CD4-positive, alpha-beta T cell treated with Interleukin-4 for 4 hours (primary cell): ENCODE measurements at places on chromosomes 4 and X.

DNA sequence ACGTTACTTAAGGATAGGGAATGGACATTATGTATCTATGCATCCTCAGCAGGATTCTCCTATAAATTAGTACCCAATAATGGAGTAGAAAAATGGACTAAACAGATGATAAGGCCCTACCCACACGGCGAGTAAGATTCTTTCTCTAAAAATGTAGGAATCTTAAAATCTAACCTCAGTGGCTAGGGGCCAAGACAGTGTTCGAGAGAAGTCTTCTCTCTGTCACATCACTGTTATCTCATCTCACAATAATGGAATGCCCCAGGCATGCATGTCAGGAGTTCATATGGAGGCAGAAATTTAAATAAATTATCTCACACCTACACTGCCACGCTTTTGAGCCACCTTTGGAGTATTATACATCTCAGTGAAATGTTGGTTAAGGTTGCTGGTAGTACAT is 132.9 kb downstream of the LDB2 start:
- no peak for DNase-seq

DNA sequence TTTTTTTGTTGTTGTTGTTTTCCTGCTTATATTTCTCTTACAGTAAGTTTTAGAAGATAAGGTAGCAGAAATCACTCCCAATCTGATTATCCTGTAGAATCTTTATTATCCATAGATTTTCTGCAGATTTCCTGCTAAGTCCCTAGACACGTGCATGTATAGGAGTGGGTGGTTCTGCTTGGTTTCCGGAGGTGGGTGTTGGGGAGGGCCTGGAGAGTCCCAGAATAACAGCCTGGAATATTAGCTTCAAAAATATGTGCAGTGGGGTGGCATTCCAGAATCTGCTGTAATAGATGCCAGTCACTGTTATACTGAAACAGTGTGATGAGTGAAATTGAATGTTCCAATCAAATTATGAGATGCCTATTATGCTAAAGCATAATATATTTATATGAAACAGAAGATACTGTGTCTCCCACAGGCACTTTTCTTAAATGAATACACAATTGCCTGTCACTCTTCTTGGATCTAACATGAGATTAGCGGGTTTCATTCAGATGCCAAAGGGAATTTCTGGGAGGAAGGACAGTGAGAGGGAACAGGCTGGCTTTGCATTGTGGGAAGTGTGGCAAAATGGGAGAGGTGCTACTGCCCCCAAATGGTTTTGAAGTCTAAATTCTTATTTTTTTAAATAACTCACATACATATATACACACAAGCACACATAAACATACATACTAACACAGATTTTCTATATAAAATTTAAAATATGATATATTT is 37.6 kb downstream of the C4orf50 start:
- no peak for DNase-seq

GRCh38 chr4:41525129-41525528 is 12.8 kb upstream of the LIMCH1 start:
- DNase-seq, result no peak

DNA sequence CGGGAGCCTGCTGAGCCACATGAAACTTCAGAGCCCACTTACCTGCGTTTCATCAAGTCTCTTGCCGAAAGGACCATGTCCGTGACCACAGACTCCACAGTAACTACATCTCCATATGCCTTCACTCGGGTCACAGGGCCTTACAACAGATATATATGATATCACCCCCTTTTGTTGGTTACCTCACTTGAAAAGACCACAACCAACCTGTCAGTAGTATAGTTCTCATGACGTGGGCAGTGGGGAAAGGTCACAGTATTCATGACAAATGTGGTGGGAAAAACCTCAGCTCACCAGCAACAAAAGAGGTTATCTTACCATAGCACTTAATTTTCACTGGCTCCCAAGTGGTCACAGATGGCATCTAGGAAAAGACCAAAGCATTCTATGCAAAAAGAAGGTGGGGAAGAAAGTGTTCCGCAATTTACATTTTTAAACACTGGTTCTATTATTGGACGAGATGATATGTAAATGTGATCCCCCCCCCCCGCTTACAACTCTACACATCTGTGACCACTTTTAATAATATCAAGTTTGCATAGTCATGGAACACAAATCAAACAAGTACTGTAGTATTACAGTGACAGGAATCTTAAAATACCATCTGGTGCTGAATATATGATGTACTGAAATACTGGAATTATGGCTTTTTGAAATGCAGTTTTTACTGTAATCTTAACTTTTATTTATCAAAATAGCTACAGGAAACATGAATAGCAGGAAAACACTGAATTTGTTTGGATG is 129.9 kb downstream of the TET2 start:
- no peak for DNase-seq

- no peak for DNase-seq
These were observed 48.4 kb downstream of the AKAP4 start for GRCh38 chrX:50152456-50152855.

DNA sequence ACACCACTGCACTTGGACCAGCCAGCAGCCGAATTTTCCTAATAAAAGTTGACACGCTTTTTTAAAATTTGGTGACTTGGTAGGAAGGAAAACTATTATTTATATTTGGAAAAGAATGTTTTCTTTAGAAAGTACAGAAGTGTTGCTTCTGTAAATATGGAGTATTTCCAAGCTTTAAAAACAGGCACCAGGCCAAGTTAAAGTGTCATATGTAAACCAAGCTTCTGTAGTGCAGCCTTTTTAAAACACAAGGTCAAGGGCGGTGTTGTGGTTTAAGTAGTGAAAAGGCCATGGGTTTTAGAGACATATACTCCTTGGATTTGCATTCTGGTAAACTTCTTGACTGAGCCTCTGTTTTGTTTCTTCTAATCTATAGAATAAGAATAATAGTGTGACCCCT is 62.7 kb downstream of the TRIM2 start:
- DNase-seq, result no peak

DNA sequence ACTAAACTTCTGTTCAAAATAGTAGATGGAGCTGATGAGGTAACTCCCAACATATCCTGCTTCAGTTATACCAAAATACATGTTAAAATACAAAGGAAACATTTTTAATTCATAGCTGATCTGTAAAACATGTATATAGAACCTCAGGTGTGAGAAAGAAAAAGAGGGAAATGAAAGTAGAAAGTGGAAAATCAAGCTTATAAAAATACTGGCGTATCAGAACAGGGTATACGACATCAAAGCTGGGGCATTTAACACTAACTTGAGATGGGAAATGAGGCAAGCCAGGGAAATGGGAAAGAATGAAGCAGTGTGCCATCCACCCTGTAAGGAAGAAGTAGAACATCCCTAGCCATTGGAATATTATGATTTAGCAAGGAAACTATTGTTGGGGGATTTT is 767.5 kb downstream of the DMD start:
- no peak for DNase-seq

DNA sequence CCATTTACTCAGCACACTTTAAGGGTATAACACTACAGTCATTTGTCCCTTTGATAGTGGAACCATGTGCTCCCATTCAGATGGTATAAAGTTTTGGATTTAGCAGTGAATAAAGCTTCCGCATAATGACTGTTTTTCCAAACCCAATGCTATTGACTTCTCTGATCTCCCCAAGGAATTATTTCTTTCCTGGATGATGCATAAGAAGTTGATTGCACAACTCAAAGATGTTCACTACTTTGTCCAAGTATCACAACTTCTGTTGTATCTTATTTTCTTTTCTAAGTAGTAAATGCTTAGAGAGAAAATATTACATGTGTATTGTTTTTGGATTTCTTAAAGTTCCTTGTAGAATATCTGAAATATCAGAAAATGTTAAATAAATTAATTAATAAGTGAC is 300.2 kb downstream of the GPM6A start:
- no peak for DNase-seq

GRCh38 chrX:75067931-75068330 is 88.2 kb downstream of the ABCB7 start:
- no peak for DNase-seq
